ENCODE measurements at places on chromosomes 7 and 10. TPM values are rescaled to one million over a fixed set of nuclear protein-coding genes. Genes with fewer than 3 reads are reported as not detected.

GRCh38 chr10:86304436-86304835, 62.2 kb downstream of the GRID1 start:
- no peak for DNase-seq
- H3K4me1 ChIP-seq = no peaks in the 10 kb centered on the region
- no peak overlapping the region for H3K4me3 ChIP-seq
- no peak overlapping the region for H3K27ac ChIP-seq
- no peaks in the 10 kb centered on the region for H3K27me3 ChIP-seq

GRCh38 chr10:130109796-130110245, 809 bp downstream of the C10orf143 start:
- peak; percentile 88 for DNase-seq
- H3K4me1 ChIP-seq = peaks cover 29% of the 10 kb centered on the region
- H3K27ac ChIP-seq = peak overlapping the region; percentile 94
- no peaks in the 10 kb centered on the region for H3K27me3 ChIP-seq
- no peaks in the 10 kb centered on the region for H3K36me3 ChIP-seq
- peak overlapping the region; percentile 47 for H3K4me3 ChIP-seq

DNA sequence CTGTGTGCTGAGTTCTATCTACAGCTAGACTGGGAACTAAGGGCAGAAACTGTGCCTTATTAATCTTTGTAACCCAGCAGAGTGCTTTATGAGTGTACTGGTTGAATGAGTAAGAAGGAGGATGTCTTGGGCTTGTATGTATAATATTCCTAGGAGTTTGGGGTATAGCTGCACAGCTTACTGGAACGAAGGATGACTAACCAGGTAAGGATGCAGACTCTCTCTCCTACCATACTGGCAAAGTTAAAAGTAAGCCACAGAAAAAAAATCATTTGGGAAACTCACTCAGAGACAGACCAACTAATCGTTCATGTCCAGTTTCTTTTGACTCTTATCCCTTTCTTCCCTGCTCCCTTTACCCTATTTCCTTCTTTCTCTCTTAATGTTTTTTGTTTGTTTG, 1.4 kb upstream of the DHTKD1 start:
- H3K27ac ChIP-seq = no peak overlapping the region
- no peaks in the 10 kb centered on the region for H3K27me3 ChIP-seq
- H3K36me3 ChIP-seq = no peaks in the 10 kb centered on the region
- H3K4me1 ChIP-seq = peaks cover 25% of the 10 kb centered on the region
- no peak for DNase-seq

GRCh38 chr10:16909961-16910792, 93.0 kb upstream of the RSU1 start:
- H3K27me3 ChIP-seq = no peaks in the 10 kb centered on the region
- no peaks in the 10 kb centered on the region for H3K4me1 ChIP-seq
- no peak for DNase-seq
- H3K27ac ChIP-seq = no peak overlapping the region
- H3K36me3 ChIP-seq = no peaks in the 10 kb centered on the region

DNA sequence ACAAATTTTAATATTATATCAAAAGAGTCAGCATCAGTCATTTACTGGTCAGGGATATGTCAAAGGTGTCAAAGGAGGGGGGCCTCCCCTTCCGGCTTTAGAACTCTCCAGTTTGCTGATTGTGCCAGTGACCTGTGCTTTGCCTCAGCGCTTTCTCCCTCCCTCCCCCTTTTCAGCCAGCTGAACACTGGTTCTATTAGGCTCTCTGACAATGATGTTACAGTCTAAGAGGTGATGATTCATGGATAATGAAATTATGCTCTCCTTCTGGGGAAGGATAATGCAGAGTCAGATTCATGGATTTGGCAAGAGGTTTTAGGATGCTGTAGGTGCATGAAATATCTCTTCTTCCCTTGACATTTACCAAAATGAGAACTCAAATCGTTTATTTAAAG, 6.1 kb downstream of the LRRTM3 start:
- no peaks in the 10 kb centered on the region for H3K4me1 ChIP-seq
- H3K27ac ChIP-seq = no peak overlapping the region
- H3K4me3 ChIP-seq = no peak overlapping the region
- no peaks in the 10 kb centered on the region for H3K36me3 ChIP-seq
- H3K27me3 ChIP-seq = no peaks in the 10 kb centered on the region

Gene CRHR2
- 4.7 TPM for total RNA-seq

Gene GJD4
- not detected for total RNA-seq

Measured in body of pancreas (tissue), 4 donors.